Neuronal stem cell (in vitro differentiated cells): ENCODE measurements at places on chromosomes 4 and X.

- DNase-seq = no peak
These were observed 333.2 kb upstream of the MAD2L1 start for GRCh38 chr4:120399826-120400225.

- peak; percentile 35 for DNase-seq
These were observed 63.2 kb downstream of the CLDN22 start for GRCh38 chr4:183256756-183257385.

GRCh38 chr4:139511320-139511719 is 44.7 kb downstream of the SETD7 start:
- no peak for DNase-seq

DNA sequence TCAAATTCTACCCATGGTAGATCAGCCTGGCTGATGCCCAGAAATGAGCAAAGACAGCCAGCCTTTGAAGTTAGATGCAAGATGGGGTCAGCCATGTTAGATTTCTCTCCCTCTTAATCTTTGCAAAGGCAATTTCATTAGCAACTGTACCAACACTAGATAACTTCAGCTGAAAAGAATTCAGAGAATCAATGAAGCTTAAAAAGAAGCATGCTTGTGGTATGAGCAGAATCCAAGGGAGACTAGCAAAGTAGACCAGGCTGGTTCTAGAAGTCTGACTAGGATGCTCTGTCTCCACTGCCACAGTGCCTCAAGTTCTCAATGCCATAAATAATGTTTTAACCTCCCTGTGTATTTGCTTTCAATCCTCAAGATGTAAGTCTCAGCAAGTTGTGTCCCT is 247.3 kb downstream of the SLC7A11 start:
- no peak for DNase-seq

GRCh38 chr4:31169846-31170245 is 449.7 kb downstream of the PCDH7 start:
- DNase-seq = no peak

DNA sequence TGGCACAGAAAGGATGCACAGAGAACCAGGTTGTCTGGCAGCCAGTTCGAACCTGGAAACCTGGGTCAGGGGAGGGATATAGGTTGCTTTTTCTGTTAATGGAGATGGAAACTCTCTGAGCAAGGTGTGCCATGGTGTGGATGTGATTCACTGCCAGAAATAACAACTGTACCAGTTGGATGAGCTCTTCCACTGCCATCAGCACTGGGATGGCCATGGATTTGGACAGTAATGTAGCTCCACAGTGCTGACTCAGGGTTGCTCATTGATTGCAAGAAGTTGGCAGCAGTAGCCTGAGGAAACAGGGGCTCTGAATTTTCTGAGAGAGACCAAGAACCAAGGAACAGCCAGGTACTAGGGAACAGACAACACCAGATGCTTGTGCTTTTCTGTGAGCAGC is 33.8 kb downstream of the PNMA5 start:
- DNase-seq = no peak

- DNase-seq = no peak
These were observed 84.9 kb upstream of the TET2 start for GRCh38 chr4:105061731-105062130.

DNA sequence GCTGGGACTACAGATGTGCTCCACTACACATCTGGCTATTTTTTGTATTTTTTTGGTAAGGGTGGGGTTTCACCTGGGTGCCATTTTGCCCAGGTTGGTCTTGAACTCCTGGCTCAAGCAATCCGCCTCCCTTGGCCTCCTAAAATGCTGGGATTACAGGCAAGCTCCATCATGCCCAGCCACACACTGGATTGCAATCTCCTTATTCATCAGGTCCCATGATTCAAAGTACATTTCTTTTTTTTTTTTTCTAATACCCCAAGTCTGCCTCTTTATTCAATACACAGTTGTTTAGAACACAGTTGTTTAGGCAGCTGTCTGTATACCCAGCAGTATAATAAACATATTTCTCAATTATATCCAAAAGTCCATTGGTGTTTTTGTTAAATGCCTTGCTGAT is 130.3 kb upstream of the ARSJ start:
- DNase-seq = no peak

DNA sequence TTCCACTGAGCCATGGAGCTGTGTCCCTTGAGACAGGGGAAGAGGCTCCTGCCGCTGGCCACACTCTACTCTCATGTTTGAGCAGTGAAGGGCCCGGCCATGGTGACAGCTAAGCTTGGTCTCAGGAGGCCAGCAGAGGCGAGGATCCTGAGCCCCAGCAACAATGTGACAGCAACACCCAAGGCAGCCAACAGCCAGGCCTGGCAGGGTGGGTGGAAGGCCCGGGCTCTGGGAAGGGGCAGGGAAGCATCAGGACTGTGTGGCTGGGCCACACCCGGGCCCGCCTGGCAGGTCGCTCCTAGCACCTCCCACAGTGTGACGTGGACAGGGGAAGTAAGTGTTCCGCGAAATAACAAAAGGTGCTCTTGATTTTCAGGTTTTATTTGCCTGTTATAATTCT is 24.8 kb downstream of the L1CAM start:
- DNase-seq = no peak

GRCh38 chr4:67725981-67726380 is 25.0 kb upstream of the UBA6 start:
- DNase-seq = no peak

DNA sequence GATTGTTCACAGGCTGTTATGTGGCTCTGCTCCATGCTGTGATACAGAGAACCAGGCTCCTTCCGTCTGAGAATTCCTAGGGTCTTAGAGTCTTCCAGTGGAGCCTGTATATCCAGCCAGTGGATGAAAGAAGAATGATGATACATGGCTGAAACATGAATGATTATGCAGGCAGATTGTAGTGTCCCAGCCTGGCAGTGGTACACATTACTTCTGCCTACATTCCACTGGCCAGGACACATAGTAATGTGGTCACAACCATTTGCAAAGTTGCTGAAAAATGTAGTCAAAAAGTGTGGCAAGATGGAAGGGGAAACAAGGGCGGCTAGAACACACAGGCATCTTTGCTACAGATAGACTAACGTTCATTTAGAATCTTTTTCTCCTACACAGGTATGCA is 4.5 kb upstream of the GBA3 start:
- no peak for DNase-seq

DNA sequence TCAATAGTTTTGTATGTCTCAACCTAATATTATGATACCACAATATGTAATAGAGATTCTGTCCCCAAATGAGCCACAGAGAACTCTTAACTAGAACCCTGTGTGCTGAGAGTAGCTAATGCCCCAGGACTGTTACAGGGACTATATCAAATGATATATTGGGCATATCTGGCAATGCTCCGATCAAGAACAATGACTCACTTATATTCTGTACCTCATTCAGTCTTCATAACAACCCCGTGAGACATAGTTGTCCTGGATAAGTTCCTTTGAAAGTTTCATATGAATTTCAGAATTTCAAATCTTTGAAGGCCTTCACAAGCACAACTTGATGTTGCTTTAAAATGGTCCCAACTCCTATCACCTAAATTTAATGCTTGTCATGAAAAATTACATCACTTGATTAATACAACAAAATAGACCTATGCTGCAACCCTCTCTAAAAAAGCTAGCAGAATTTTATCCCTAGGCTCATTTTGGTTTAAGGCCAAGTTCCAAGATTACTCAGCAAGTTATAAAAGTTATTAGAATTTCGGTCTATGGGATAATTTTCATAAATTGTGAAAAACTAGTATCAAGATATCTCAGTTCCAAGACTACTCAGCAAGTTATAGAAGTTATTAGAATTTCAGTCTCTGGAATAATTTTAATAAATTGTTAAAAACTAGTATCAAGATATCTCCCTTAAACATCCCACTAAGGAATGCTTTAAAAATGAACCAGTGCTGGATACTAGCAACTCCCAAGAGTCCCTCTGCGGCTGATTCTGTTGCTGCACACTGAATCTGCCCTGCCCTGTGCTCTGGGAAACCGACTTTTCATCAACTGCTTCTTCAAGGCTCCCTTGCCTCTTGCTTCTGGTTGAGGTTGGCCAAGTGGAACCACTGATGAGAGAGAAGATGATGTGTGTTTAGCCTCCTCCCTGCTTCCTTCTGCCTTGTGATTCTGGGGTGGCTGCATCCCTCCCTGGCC is 6.0 kb upstream of the ANXA3 start:
- DNase-seq = no peak

DNA sequence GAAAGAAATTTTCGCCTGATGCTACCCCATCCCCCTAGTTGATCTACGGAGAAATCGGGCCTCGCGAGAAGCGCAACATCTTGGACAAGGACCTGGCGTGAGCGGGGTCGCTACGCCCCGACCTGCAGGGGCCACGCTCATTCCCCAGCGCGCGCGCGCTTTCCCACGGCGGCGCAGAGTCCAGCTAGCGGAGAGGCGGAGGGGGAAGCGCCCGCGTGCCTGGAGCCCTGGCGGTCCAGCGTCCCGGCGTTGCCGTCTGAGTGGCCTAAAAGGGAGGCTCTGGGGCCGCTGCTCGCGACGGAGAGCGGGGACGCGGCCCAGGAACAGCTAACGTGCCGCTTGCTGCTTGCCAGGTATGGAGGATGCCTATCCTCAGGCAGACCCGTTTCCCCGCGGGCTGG is 6.0 kb upstream of the SOX3 start:
- no peak for DNase-seq

DNA sequence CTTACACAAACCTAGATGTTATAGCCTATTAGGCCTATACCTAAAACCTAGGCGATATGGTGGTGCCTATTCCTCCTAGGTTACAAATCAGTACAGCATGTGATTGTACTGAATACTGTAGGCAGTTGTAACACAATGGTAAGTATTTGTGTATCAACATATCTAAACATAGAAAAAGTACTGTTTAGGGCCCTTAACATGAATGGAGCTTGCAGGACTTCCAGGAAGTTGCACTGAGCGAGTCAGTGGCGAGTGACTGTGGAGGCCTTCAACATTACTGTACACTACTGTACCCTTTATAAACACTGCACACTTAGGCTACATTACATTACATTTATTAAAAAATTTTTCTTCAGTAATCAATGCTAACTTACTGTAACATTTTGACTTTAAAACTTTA is 37.8 kb downstream of the WWC2 start:
- DNase-seq = no peak

DNA sequence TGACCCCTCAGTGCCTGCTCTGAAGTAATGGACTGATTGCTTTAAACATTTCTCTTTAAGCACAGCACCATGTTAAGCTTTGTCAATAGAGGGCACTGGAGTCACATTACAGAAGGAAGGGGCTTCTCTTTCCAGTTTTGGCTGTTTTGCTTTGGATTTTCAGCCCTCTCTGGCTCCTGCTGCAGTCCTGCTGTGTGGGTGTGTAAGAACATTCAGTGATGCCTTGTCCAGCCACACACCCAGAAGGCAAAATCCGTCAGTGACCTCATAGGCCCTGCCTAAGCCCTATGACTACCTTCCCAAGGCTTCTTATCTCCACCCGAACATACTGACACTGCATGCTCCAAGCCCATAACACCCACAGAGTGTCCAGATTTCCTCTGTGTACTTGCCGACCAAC is 215.3 kb upstream of the CTSO start:
- peak; percentile 41 for DNase-seq
